ENCODE measurements at places on chromosomes 2 and 18.

- DNase-seq = no peak
Observed at GRCh38 chr18:7754258-7754657, 187.1 kb downstream of the PTPRM start.

DNA sequence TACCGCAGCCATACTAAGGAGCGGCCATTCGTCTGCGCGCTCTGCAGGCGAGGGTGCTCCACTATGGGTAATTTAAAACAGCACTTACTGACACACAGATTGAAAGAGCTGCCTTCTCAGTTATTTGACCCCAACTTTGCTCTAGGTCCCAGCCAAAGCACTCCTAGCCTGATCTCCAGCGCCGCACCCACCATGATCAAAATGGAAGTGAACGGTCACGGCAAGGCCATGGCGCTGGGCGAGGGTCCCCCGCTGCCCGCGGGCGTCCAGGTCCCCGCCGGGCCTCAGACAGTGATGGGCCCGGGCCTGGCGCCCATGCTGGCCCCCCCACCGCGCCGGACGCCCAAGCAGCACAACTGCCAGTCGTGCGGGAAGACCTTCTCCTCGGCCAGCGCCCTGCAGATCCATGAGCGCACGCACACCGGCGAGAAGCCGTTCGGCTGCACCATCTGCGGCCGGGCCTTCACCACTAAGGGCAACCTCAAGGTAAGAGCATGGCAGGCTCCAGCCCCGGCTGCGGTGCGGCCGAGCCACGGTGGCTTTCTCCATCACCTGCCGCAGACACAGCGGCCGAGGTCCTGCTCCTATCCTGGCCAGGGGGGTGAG is 15.5 kb downstream of the SALL3 start:
- DNase-seq = no peak

DNA sequence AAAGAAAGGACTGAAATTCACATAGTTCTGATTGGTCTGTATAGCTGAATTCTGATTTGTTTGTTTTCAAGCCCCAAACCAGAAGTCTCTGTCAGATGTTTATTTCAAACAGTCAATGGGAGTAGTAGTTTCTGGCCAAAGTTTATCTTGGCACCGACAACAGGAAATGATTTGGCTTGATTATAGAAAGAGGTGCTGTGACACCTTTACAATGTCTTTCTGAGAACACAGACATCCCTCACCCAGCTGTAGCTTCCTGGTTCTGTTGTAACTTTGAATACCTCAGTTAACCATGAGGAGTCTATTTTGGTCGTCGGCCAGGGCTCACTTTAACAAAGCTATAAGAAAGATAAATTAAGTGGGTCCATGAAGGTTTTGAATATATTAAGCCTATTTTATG is 545.0 kb upstream of the ZNF804A start:
- no peak for DNase-seq

- no peak for DNase-seq
Observed at GRCh38 chr2:151946899-151947812, 118.9 kb upstream of the ARL5A start.

- DNase-seq = no peak
Observed at GRCh38 chr2:2974982-2975381, 402.6 kb downstream of the EIPR1 start.

GRCh38 chr2:174699993-174700766 is 64.1 kb downstream of the CHRNA1 start:
- no peak for DNase-seq

DNA sequence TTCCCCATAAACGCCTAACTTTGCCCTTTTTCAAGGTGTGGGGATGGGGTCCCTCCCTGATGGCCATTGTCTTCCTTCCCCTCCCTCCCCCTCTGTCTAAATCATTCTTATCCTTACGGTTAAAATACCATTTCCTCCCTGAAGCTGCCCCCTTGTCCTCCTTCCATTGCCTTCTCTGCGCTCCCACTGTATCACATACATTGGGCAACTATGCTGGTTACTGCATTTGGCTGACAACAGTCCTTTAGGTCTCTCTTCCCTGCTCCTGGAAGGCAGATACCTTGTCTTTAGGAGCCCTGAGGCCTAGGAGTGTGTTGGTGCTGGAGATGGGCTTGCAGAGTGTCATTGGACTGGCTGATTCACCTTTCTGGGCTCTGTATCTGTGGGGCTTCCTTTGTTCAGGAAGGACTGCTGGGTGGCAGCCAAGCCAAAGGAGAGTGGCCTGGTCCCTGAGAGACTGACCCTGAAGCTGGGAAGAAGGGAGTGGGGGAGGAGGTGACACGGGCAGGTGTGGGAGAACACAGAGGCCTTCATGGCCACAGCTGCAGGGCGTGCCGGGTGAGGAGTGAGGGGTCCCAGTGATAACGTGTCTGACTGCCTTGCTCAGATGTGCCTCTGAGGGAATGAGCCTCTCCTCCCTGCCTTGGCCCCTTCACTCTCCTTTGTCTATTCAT is 2.2 kb downstream of the WNT6 start:
- DNase-seq = no peak

GRCh38 chr2:206987810-206988209 is 48.5 kb downstream of the CPO start:
- no peak for DNase-seq

DNA sequence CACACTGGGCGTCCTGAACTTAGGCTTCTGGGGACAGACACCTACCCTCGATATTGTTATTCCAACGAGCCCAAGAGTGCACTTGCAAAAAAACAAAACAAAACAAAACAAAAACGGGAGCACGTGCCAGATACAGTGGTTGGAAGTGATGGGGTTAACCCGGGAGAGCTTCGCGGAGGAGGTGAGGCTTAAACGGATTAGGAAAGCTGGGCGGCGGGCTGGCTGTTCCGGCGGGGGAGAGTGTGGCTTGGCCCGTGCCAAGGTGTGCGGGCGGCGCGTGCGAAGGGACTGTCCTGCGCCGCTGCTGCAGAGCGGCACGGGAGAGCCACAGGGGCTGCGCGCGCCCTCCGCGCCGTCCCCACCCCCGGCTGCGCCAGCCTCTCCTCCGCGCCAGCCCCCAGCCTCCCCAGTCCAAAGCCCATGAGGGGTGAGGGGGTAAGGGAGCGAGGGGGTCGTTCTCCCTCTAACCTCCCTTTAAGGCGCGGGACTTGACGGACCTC is 1.5 kb upstream of the SLC30A3 start:
- DNase-seq = no peak

DNA sequence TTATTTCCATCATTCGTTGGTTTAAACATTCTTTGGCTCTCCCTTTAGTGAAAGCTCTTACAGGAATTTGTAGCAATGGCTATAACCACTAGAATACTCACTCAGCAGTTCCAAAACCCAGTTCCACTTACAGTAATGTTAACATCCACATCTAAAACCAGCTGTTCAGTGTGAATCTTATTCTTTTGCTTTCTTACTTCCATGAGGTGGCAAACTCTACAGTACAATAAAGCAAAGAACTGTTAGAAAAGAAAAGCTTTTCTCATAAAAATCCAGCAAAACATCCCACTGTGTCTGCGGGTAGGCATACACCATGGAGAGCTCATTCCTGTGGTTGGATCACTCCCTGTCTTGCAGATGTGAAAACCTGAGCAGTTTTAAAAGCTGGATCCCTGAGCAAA is 147.1 kb downstream of the ARHGAP28 start:
- DNase-seq = no peak

DNA sequence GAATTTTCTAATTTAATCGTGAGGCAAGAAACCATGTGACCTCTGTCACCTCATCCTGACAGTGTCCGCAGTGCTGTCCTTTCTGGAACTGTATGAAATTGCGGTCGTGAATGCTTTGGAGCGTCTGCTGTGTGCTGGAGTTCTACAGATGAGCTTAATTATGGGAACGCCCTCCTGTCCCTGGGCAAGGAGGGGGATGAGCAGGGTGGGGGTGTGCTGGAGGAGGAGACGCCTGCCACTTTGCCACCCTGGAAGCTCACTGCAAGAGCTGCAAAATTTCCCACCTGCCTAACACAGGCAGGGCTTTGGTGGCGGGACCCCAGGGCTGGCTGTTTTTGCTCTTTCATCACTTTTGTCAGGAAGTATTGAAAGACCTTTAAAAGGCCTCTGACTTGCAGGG is 6.5 kb downstream of the LPIN1 start:
- DNase-seq = no peak

GRCh38 chr2:227534714-227535113 is 62.8 kb downstream of the AGFG1 start:
- no peak for DNase-seq

- DNase-seq = no peak
Observed at GRCh38 chr18:8814206-8814605, 108.8 kb downstream of the MTCL1 start.

- DNase-seq = no peak
Observed at GRCh38 chr2:179218848-179219594, 45.6 kb downstream of the SESTD1 start.

DNA sequence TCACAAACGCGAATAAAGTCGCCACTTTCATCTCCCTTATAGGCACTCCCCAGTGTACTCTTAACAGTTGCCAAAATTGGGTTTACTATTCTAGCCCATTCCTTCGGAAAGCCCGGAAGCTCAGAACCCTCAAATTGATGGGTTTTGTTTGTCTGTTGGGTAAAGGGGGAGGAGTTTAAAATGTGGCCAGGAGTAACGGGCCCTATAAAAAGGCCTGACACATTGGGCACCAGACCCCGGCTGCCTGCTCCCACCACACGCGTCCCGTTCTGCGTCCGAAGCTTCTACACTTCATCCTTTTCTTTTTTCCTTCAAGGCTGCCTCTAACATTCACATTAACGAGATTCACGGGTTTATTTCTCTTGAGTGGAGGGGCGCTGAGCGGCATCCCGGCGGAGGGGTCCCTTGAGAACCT is 837 bp downstream of the NHEJ1 start:
- DNase-seq = no peak

DNA sequence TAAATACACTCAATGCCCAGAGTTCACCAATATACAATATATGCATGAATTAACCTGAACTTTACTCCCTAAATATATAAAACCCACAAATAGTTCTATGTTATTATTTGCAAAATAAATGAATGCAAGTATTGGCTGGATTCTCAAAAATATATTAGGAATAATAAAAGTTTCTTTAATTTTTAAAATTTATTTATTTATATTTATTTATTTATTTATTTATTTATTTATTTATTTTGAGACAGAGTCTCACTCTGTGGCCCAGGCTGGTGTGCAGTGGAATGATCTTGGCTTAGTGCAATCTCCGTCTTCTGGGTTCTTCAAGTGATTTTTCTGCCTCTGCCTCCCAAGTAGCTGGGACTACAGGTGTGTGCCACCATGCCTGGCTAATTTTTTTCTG is 88.7 kb upstream of the TMEFF2 start:
- no peak for DNase-seq
